GOT3 (cell line): ENCODE measurements at places on chromosomes 5 and 9.

- no peak for DNase-seq
Measured at GRCh38 chr9:129635099-129636065, 6.6 kb downstream of the ASB6 start.

DNA sequence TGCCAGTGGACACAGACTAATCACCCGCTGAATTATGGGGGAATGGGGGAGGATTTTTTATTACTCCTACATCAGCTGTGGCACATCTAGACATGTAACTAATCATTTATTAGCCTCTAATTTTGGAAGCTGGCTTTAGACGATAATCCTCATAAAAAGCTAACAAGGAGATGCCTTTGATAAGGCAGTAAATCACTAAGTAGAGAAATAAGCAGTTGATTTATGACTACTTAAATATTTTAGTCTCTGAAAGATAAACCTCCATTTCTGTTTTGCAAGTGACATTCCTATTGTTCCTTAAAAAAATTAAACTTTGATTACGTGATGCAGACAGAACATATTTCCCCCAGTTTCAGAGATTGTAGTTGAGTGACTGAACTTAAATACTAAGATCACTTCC lies 206.4 kb upstream of the CDKN2B start:
- no peak for DNase-seq

GRCh38 chr5:102089883-102090282 lies 206.2 kb downstream of the SLCO4C1 start:
- no peak for DNase-seq

DNA sequence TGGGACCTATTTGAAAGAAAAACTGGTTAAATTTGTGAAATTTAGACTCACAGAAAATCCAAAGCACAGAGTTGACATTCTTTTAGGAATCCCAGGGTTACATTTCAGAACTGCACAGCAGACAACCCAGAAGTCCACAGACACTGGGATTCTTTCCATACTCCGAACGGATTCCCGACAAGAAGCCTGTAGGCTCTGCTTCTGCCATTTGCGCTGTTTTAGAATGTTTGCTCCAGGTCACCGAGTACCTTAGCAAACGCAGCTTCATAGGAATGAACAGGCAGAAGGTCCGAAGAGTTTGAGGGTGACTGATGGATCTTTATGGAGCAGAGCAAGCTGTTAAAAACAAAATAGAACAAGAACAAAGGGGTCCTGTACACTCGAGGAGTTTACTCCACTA lies 84.5 kb upstream of the NFIB start:
- no peak for DNase-seq

GRCh38 chr5:86977190-86977589 lies 290.5 kb upstream of the RASA1 start:
- DNase-seq, result no peak

DNA sequence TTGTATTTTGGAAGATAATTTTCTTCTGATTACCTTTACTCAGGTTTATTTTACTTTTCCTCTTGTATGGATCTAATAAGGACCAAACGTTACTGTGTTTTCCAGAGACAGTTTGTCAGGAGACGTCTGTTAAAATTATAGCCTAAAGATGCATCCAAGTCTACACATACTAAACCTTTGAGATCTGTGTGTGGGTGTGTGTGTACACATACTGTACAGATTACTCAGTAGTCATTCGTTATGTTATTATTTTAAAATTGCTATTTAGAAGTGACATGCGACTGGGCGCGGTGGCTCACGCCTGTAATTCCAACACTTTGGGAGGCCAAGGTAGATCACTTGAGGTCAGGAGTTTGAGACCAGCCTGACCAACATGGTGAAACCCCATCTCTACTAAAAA lies 51.6 kb upstream of the CNTLN start:
- DNase-seq, result no peak

GRCh38 chr9:2032234-2032633 lies 17.1 kb downstream of the SMARCA2 start:
- DNase-seq, result no peak

DNA sequence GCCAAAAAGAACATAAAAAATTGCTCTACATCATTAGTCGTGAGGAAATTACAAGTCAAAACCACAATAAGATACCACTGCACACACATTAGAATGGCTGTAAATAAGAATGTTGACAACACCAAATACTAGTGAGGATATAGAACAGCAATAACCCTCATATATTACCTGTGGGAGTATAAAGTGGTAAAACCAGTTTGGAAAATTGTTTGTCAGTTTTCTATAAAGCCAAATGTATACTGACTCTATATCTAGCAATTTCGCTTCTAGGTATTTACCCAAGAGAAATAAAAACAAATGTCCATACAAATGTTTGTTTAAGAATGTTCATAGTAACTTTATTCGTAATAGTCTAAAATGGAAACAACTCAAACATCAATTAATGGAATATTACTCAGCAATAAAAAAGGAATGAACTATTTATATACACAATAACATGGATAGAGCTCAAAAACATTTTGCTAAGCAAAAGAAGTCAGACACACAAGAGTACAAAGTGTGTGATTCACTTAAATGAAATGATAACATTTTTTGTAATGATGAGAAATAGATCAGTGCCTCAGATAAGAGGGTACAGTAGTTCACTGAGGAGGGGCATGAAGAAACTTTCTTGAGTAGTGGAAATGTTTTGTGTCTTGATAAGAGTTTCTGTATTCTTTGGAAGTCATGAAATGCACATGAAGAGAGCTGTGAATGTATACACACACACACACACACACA lies 219.6 kb upstream of the ZNF462 start:
- DNase-seq, result no peak

GRCh38 chr9:1025131-1025530 lies 25.0 kb upstream of the DMRT2 start:
- DNase-seq, result no peak

GRCh38 chr9:103991001-103991400 lies 103.1 kb upstream of the SMC2 start:
- no peak for DNase-seq

DNA sequence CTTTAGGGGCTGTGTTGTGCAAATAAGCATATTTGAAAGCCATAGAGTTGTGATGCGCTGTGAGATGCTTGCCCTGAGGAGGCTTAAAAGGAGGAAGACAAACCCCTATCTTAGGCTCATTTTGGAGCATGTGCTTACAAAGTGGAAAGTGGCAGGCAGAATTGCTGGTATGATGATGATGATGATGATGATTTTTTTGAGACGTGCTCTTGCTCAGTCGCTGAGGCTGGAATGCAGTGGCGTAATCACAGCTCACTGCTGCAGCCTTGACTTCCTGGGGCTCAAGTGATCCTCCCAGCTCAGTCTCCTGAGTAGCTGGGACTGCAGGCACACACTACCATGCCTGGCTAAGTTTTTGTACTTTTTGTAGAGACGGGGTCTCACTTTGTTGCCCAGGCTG lies 1.7 kb downstream of the CNOT8 start:
- DNase-seq, result no peak

- no peak for DNase-seq
Measured at GRCh38 chr5:76367623-76368371, 35.3 kb upstream of the IQGAP2 start.

DNA sequence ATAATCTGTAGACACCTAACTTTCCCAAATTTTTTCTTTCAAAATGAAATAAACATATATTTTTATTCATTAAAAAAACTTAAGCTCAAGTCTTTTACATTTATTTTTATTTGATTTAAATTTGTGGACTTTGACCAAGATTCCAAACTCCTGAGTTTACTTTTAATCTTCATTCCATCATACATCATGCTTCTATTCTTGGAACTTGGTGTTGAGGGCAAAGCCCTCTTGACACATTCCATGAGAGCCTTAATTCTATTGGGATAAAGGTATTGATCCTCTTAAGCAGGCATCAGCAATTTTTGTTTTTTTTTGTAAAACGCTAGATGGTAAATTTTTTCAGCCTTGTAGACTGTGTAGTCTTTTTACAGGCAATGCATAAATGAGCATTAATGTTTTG lies 53.6 kb downstream of the FBXO4 start:
- DNase-seq, result no peak

DNA sequence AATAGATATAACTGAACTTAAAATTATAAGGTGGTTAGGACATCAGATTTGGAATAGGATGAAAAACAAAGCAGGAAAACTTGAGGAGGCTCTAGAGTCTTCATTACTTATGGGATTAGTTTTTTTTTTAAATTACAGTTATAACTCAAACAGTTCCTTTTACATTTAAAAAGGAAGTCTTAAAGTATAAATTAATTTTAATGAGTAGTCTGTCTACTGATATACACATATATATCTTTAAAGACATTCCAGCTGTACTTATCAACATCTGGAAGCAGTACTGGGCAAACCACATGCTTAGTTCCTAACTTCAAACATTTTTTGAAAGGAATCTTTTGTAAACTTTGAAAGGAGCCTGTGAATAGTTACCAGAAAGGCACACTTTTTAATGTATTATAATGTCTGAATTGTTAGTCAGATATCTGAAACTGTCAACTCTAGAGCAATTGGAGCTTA lies 6.0 kb downstream of the ACTBL2 start:
- no peak for DNase-seq

DNA sequence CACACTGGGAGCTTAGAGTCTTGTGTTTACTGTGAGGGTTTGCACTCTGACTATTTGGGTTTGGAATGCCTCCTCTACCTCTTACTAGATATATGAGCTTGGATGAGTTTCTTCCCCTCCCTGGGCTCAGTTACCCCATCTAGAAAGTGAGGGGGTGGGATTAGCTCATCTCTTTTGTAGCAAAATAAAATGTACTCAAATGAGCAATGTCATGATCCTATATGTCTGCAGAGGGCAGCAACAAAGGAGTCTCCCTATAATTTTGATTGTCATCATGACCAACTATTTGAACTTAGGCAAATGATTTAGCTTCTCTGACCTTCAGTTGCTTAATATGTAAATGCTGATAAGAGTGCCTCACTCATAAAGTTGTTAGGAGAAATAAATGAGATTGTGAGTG lies 109.0 kb downstream of the DPYSL3 start:
- DNase-seq, result no peak

DNA sequence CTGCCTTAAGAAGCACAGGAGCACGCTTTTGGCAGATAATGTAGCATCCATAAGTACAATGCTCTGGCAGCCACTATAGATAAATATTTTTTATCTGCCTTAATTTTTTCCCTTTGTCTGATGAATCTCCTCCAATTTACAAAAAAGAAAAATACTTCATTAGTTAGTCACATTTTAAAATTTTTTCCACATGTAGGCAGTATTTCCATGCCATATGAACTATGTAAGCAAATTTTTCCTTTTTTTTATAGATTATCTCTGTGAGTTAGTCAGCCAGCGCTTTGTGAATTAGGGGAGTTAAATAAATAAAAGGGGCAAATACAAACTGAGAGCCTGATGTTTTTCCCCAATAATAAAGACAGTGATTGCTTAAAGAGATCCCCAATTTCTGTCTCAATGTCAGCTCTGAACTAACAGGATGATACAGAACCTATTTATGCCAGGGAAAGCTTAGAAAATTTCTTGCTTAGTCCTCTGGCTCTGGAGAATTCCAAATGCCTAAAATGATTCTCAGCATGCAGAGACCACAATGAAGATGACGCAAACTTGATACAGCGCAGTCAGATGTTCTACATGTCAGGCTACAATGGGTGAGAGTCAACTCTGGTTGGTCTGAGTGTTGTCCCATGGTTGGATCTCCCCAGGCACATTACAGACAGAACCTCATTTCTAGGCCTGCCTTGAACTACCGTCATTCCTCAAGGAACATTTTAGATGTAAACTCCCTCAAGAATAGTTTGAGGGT lies 390.4 kb upstream of the CDH6 start:
- DNase-seq, result no peak

DNA sequence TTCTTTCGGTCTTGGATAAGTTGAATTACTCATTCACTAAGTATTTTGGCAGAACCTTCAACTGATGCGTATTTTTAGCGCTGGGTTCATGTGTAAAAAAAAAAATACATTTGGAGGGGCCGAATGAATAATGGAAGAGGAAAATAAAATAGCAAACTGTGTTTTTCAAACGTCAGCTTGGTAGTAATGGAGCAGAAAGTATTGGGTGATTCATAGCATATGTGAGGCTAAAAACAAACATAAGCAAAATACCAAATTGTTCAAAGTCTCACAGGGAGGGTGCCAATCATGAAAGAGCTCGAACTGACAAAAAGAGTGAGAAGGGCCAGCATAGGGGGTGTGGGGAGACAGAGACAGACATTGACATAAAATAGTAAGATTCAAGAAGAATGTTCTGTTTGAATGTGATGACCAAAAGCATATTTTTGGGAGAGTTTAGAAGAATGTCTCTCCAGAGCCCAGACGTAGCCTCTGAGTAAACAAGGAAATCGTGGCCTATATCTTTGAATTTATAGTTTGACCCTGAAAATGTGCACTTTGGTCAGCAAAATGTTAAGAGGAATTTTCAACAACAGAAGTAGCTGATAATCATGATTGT lies 174.9 kb upstream of the HMHB1 start:
- no peak for DNase-seq

DNA sequence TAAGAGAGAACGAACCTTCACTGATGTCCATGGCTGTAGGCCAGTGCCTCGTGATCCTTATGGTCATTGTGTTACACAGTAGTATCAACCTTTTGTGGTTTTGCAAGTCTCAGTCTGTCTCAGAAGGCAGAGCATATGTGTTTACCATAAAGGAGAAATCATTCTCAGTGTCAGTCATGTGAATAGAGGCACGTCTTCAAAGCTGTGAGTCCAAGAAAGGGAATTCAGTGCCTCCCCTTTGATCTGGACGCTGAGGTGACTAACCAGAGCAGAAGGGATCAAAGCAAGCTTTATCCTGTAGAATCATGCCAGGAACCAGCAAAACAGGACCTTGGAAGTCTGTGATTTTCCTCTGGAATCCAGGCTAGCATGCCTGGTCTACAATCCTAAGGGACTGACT lies 433.9 kb downstream of the DNAH5 start:
- DNase-seq, result no peak

- no peak for DNase-seq
Measured at GRCh38 chr5:159817262-159818029, 98.8 kb upstream of the ADRA1B start.

- no peak for DNase-seq
Measured at GRCh38 chr5:17224858-17225511, 7.6 kb downstream of the BASP1 start.

GRCh38 chr5:174457141-174457678 lies 267.2 kb upstream of the MSX2 start:
- DNase-seq, result no peak

DNA sequence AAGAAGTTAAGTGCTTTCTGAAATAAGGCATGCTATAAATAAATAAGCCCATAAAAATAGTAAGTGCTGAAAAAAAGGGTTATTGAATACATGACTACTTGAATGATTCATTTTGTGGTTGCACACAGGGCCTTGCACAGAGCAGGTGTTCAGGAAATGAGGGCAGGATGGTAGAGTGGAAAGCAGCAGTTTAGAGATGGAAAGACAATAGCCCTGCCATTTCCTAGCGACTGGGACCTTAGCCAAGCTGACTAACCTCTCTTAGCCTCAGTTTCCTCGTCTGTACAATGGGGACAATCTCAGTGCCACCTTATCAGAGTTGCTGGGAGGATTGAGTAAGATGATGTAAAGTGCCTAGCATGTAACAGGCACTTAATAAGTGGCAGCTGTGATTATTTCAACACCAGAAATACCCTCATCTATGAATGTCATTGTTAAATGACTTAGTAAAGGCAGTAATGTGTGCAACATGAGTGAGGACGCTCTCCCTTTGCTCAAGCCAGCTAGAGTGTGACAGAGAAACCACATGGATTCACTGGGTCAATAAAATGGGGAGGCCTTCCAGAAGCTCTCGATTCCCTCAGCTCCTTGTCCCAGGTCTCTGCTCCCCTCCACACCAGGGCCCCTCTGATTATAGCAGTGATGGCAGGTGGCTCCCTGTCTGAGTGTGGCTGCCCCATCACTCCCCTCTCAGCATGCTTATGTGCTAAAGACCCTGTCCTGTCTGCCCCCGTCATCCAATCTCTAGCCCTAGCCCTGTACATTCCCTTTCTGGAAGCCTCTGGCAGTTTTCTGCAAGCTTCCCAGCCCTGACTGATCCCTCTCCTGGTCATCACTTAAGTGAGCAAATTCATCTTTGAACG lies 16.0 kb upstream of the PHF19 start:
- no peak for DNase-seq
